ENCODE measurements at places on chromosomes 5 and 9.
A peak's percentile ranks its signal among the peaks of the same experiment; 100 is the strongest.

DNA sequence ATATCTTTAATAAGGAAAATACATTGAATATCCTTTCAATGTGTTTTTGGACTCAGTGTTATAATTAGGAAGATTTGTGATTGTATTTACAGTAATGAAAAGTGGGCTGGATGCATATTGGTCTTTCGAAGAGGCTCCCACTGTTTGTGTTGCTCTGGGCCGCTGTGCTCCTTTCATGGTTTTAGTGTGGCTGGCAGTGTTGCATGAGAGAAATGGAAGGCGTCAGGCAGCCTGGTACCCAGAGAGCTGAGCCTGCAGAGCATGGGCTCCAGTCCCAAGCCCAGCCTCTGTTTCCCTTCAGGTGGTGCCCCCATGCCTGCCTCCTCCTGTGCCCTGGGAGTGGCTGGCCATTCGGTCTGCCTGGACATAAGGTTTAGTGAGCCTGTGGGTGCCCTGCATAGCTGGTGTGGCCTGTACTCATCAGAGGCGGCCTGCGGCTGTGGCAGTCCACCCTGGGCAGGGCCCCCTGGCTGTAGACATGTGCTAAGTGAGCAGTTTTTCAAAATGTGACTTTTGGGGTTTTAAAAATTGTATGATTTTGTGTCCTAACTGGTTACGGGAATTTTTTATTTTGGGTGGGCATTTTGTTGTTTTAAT, 27.4 kb upstream of the FAM120AOS start:
- no peak for DNase-seq

- DNase-seq = no peak
These were observed 6.6 kb upstream of the AHRR start for GRCh38 chr5:314676-315487.

DNA sequence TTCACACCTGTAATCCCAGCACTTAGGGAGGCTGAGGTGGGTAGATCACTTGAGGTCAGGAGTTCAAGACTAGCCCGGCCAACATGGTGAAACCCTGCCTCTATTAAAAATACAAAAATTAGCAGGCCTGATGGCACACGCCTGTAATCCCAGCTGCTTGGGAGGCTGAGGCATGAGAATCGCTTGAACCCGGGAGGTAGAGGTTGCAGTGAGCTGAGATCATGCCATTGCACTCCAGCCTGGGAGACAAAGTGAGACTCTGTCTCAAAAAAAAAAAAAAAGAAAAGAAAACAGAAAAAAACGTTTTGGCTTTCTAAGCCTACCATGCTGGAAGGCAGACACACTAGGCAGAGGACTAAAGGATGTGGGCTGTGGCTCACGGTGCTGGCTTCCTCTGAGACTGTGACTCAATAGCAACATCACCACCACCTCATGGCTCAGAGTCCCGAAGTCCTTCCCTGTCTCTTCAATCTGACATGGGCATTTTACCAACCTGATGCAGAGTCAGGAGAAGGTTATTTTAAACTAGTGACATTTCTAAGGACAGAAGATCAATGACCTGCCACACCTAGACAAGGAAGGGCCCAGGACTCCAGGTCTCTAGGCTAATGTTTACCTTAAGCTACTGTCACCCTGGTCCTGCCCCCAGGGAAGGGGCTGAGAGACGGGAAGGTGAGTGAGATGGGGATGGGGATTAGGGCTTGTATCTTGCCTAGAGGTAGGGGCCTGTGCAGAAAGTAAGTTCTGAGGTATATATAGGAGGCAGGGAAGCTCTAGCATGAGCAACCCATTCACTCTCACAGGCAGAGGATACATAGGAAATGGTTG, 3.7 kb downstream of the ECSCR start:
- DNase-seq = no peak

- DNase-seq = peak; percentile 66
These were observed 1.0 kb downstream of the FOXE1 start for GRCh38 chr9:97853844-97854695.

- DNase-seq = no peak
These were observed 181.6 kb downstream of the CACNA1B start for GRCh38 chr9:138059196-138059595.

GRCh38 chr5:10201223-10201868, 48.3 kb downstream of the ATPSCKMT start:
- no peak for DNase-seq

GRCh38 chr5:127299678-127300077, 9.1 kb downstream of the MEGF10 start:
- DNase-seq = no peak

- no peak for DNase-seq
These were observed 9.3 kb upstream of the PTPN3 start for GRCh38 chr9:109507421-109507838.

All from germinal center (tissue), 1 donor.